ENCODE measurements at places on chromosomes 16 and 17.
A peak's percentile ranks its signal among the peaks of the same experiment; 100 is the strongest.

DNA sequence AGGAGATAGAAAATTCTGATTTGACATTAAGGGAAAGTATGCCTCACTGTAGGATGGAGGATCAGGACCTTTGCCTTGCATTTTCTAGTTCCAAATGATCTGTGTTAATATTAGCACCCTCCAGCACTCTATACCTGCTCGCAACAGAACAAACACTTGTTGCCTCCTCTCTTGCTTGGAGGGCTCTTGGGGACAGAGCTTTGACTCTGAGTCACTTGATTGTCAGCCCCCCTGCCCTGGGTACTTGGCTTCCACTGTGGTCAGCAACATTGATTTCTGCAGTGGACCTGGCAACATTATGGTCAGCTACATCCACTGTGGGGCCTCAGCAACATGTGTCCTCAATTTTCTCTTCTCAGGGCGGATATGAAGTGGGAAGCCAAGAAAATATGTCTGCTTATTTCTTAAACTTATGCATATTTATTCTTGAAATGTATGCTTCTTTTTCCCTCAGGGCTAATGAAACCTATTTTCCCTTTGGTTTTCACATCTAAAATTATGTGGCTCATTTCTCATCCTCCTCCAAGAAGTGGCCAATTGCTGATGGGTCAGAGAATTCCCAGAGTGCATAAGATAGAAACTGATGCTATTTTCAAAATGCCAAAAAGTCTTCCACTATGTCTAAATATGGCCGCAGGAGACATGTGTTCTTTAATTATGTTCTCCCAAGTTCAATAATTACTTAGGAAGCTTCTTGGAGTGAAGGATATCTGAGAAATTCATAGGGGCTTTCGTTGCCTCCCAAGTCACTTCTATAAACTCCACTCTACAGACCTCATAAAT is 94.6 kb upstream of the SMIM36 start:
- DNase-seq = no peak

DNA sequence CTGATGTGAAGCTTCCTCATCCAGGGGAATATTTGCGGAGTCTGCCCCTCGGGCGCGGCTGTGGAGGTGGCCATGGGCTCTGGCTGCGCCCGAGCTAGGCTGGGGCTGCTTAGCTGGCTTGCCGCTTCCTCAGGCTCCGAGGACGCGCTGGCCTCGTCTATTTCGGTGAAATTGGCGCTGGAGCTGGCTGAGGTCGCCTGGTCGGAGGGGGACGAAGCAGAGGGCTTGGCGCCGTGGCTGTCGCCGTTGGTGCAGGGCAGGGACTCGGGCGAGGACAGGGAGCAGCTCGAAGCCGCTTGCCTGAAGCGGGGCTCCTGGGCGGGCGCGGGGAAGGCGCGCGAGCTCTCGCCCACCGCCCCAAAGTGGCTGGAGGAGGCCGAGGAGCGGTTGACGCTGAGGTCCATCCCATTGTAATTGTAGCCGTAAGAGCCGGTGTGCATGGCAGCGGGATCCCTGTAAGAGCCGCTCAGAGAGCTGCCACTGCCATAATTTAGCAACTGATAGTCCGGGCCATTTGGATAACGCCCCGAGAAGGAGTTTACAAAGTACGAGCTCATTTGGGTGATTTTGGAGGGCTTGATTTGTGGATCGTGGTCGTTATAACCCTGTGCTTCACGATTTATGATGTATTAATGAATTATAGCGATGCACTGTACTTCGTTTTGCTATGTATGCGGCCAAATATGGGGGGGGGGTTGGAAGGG is at the start of gene HOXB5:
Gene HOXB5 (minus strand): TSS at position 654 of the 704 bp plus-strand sequence. CDS start 97 bp downstream, at position 557.
- peak; percentile 52 for DNase-seq

- no peak for DNase-seq
These were observed 26.7 kb downstream of the VAC14 start for GRCh38 chr16:70774261-70774660.

DNA sequence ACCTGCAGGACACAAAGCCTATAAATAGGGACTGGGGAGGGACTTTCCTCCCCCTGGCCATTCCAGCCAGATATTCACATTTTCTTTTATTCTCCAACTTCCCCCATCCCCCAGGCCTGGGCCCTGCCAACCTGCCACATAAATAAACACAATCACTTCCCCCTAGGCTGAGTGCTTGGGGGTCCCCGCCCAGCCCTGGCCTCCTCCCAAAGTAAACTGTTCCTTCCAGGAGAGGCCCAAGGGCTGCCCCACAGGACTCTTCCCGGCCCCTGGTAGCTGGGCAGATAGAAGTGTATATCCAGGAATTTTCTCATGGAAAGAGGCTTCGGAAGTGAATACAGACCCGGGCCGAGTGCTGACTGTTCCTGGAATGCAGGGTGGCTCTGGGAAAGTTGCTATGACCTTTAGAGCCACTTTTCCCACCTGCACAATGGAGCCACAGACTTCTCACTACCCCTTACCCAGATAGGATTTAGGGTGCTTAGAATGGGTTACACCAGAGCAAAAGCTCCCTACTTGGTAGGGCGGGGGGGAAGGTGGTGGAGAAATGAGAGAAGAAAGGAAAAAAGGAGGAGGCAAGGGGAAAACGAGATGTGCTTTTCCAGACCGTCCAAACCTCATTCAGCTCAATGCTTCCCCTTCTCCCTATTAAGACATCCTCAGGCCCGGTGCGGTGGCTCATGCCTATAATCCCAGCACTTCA is 8.5 kb downstream of the CSF3 start:
- DNase-seq = peak; percentile 36

- DNase-seq = no peak
These were observed 109.6 kb upstream of the GOT2 start for GRCh38 chr16:58843675-58844074.

DNA sequence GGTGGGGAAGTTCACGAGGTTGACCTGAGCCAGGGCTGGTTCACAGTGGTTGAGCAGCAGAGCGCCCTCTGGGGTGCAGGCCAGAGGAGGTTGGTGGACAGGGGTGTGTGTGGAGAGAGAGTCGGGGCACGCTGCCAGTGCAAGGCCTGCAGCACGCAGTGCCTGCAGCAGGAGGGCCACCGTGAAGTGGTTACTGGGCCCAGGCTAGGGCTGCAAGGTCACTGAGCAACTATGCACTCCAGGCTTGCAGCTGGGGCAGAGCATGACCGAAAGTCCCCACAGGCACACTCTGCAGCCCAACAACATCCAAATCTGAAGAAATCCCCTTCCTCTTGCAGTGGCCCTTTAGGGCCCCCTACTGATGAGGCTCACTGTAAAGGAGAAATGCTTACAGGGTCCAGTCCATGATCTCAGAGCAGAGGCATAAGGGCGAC is 89.1 kb upstream of the NOL11 start:
- DNase-seq = peak; percentile 3

DNA sequence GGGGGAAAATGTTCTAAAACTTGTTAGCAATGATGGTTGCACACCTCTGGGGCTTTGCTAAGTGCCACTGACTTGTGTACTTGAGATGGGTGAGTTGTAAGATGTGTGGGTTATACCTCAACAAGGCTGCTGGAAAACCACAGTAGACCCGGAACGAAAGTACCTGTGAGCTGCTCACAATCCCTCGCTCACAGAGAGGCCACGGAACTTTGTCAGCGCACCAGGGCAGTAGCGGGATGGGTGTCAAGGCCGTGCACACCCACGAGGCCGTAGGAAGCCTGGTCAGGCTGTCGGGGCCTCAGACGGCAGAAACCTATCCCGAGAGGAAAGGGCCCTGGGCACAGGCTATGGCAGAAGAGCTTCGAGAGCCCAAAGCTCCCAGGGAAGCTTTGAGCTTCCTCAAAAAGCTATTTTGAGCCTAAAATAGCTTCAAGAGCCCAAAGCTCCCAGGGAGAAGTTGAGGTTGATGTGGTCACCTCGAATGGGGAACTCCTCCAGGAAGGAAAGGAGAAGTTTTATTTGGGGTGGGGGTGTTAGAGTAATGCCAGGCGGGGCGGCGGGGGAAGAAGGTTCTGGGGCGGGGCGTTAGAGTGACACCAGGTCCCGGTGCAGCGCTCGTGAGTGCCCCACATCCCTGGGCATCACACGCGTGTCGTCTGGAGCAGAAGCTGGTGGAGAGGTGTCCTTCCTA is 19.0 kb downstream of the CBFA2T3 start:
- no peak for DNase-seq

- DNase-seq = no peak
These were observed 1.3 kb upstream of the CCL15 start for GRCh38 chr17:36002631-36003030.

DNA sequence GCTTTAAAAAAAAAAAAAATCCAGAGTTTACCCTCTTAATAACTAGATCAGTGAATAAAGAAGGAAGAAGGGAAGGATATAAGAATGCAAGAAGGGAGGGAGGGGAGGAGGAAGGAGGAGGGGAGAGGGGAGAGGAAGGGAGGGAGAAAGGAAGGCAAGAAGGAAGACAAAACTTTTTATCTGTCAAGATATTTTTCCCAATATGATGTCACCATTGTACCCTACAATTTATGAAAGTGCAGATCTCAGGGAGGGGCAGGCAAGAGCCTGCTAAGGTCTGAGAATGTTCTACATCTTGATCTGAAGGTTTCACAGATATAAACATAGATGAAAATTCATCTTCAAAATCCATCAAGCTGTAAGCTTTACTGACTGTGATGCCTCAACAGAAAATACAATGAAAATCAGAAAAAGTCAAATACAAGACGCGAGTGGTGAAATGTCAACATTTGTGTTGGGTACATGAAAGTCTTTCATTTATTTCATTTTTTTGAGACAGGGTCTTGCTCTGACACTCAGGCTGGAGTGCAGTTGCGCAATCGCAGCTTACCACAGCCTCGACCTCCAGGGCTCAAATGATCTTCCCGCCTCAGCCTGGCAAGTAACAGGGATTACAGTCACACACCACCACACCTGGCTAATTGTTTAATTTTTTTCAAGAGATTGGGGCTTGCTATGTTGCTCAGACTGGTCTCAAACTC is 57.1 kb upstream of the EMP2 start:
- no peak for DNase-seq

GRCh38 chr17:41736983-41737679 is 2.7 kb upstream of the HAP1 start:
- no peak for DNase-seq

DNA sequence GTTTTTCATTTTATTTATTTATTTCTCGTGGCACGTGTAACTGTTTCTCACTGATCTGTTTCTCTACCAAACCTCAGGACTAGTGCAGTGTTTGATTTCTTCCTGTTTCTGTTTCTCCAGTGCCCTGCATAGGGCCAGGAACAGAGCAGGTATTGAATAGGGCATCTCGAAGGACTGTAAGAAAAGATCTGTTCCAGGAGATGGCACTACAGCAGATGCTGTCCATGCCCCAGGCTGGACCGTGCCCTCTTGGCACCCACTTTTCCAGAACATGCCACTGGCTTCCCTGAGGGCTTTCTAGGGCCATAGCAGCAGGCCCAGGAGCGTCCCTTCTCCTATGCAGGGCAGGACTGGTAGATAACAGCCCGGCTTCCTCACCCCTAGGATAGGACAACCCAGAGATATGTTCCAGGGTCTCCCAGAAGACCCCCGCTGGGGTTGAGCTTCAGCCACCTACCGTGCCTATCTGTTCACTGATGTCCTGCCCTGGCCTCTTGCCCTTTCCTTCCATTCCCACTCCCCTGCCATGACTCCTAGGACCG is 4.4 kb downstream of the SNX20 start:
- DNase-seq = no peak

DNA sequence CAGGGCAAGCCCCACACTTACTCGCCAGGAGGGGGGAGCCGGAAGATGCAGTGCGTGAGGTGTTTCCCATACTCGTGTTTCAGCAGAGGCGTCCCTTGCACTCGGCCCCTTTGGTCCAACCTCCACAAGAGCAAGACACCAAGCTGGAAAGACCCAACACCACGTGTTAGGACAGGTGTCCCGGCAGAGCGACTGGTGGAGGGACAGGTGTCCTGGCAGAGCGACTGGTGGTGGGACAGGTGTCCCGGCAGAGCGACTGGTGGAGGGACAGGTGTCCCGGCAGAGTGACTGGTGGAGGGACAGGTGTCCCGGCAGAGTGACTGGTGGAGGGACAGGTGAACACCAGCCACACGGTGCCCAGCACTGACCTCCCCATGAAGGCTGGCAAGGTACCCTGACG is 19.4 kb downstream of the IFT140 start:
- no peak for DNase-seq

- no peak for DNase-seq
These were observed 1.6 kb downstream of the ACTG1 start for GRCh38 chr17:81510785-81511553.

DNA sequence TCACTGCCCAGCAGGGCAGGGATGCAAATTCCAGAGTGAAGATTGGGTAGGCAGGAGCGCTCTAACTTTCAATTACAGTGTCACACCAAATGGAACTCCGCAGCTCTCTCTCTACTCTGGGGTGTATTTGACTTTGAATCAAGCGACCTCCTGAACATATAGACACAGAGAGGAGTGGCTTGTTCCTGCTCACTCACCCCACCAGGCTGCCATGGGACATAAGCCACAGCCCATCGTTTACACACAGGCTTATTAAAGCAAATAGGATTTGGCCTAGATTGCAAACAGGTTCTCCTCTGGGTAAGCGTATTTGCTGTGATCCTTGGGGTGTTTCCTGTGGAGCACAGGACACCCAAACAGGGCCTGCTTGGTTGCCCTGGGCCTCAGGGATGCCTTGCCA is 281.6 kb upstream of the CCL2 start:
- no peak for DNase-seq

DNA sequence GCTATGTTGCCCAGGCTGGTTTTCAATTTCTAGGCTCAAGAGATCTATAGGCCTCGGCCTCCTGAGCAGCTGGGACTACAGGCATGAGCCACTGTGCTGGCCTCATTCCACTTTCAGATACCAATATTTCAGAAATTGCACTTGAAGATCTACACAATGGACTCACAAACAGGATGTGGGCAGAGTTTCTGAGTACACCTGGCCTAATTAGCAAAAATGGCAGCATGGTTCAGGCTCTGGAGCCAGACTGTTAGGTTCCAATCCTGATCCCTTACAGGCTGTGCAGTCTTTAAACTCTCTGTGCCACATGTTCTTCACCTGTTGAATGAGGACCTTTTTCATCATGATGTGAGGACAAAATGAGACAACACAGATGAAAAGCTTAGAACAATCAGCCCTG is 32.2 kb downstream of the RNF157 start:
- no peak for DNase-seq

- DNase-seq = no peak
These were observed 203.4 kb upstream of the FOXF1 start for GRCh38 chr16:86306811-86307513.
